ENCODE measurements at places on chromosomes 5 and 9. TPM values are rescaled to one million over a fixed set of nuclear protein-coding genes. Genes with fewer than 3 reads are reported as not detected.

The POLR1E gene
- 21.9 TPM for total RNA-seq

The PCDHA12 gene
- 7.4 TPM for total RNA-seq

The SLC6A7 gene
- 0.38 TPM for total RNA-seq

The C5orf58 gene
- total RNA-seq, result not detected

The C9orf43 gene
- 1.2 TPM for total RNA-seq

The PCSK5 gene
- total RNA-seq, result 3.5 TPM

The CDO1 gene
- total RNA-seq, result 0.73 TPM

The ARL14EPL gene
- total RNA-seq, result not detected

The CYFIP2 gene
- 117 TPM for total RNA-seq

The SCGB3A2 gene
- total RNA-seq, result not detected

The MTX3 gene
- total RNA-seq, result 13.9 TPM

The SMIM33 gene
- total RNA-seq, result not detected

The AQP7 gene
- 0.46 TPM for total RNA-seq

The SHB gene
- 7.0 TPM for total RNA-seq

The ZNF366 gene
- not detected for total RNA-seq

The NTNG2 gene
- 0.68 TPM for total RNA-seq

The ALDH1A1 gene
- total RNA-seq, result 0.31 TPM

The CSF2 gene
- total RNA-seq, result not detected

The TRIM7 gene
- 0.94 TPM for total RNA-seq

The TMEM174 gene
- not detected for total RNA-seq

The VLDLR gene
- 51.4 TPM for total RNA-seq

The PCDHB6 gene
- 0.33 TPM for total RNA-seq

The CD14 gene
- 11.0 TPM for total RNA-seq

The KIF12 gene
- not detected for total RNA-seq

The RIOK2 gene
- total RNA-seq, result 50.1 TPM

The SNX30 gene
- 20.9 TPM for total RNA-seq

The CCDC69 gene
- total RNA-seq, result 0.92 TPM

The PTPRD gene
- total RNA-seq, result 1.3 TPM

The TNC gene
- 4.6 TPM for total RNA-seq

The HABP4 gene
- total RNA-seq, result 14.9 TPM

The SLC36A2 gene
- total RNA-seq, result not detected

The PCDHGA2 gene
- 1.2 TPM for total RNA-seq

The CDC20B gene
- total RNA-seq, result 0.15 TPM

The AQP3 gene
- total RNA-seq, result 19.8 TPM

The CORO2A gene
- 2.2 TPM for total RNA-seq

The OR1Q1 gene
- 1.1 TPM for total RNA-seq

The RHOBTB3 gene
- 276 TPM for total RNA-seq

The DPM2 gene
- total RNA-seq, result 36.8 TPM

The PITX1 gene
- 0.37 TPM for total RNA-seq

The LCN1 gene
- total RNA-seq, result not detected

The KLF4 gene
- 88.4 TPM for total RNA-seq

The SLC31A1 gene
- total RNA-seq, result 21.9 TPM

The TTC39B gene
- 3.9 TPM for total RNA-seq

The GABRB2 gene
- 18.7 TPM for total RNA-seq

The MELK gene
- total RNA-seq, result 1.3 TPM

The SHISAL2B gene
- not detected for total RNA-seq

The TICAM2 gene
- total RNA-seq, result 1.2 TPM

The UGT3A2 gene
- not detected for total RNA-seq

The HTR1A gene
- 0.38 TPM for total RNA-seq

The GAPT gene
- 0.47 TPM for total RNA-seq

The DNM1 gene
- total RNA-seq, result 6.9 TPM

The TEK gene
- 0.05 TPM for total RNA-seq

The ACOT12 gene
- total RNA-seq, result 0.36 TPM

The SPATA31A3 gene
- total RNA-seq, result not detected
